PC-3 (cell line): ENCODE measurements at places on chromosomes 2 and 18.

DNA sequence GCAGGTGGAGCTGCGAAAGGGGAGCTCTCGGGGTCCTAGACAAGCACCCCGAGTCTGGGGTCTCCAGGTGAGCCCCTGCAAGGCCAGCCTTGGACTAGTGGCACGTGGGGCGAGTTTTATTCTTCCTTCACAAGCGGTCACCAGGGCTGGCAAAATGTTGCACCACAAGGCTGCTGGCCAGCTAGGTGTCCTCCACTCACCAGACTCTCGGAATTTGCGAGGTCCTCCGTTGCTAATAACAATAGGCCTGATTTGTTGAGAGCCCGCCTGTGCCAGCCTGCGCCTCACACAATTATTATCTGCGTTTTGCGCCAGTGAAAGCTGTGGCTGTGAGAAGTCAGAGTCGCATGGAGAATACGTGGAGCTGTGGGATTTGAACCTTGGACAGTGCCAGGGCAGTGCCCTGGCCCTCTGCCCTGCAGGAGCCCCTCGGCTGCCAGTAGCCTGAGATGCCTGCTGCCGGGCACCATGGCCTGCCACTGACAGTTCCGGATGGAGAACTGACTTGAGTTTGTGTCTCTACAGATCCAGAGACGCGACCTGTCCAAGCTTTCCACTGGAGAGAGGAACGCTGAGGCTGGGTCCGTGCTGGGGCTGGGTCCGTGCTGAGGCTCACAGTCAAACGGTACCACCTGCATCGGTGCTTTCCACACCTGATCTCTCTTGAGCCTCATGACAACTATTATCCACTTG lies 77.6 kb upstream of the ODC1 start:
- no peak for DNase-seq

DNA sequence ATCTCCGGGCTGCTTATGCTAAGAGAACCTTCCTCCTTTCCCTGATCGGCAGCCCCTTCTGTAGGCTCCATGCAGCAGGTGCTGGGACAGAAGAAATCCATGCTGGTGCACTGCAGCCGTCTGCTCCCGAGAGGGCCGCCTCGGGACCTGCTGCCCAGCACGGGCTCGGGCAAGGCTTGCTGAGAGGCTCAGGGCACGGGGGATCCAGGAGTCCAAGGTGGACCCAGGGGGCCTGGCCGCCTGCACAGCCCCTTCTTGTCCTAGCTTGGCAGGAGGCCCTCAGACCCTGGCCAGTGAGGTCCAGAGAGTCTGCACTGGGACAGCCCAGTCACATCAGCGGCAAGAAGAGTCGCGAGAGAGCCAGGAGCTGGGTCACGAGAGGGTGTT lies 13.3 kb upstream of the DUSP2 start:
- no peak for DNase-seq

DNA sequence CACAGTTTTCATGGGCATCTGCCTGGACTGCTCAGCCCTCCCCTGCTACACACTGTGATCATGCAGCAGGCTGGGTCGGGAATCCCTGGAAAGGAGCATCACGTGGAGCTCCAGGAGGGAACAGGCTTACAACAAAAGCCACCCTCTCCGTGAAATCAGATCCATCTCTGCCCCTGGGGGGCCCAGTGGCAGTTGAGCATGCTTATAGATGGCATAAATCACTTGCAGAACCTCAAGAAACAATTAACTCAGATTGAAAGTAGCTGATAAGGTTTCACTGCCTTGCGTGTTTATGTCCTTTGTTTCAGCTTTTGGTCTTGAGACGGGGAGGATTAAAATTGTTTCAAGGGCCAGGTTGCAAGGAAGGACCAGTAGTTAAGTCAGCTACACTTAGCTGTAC lies 354.8 kb upstream of the MEIS1 start:
- DNase-seq, result no peak

DNA sequence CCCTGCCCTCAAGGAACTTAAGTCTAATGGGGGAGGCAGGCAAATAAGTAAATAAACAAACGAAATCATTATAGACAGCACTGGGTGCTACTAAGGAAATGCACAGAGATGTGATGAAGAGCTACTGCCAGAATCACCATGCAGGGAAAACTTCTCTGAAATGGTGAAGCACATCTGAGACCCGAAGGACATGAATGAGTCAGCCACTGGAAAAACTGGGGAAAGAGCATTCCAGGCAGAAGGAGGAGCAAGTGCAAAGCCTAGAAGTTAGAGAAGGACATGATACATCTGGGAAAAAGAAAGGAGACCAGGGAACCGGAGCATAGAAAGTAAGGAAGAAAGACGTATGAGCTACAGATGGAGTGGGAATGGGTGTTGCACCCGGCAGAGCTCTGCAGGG lies 56.8 kb downstream of the TGFA start:
- peak; percentile 74 for DNase-seq

DNA sequence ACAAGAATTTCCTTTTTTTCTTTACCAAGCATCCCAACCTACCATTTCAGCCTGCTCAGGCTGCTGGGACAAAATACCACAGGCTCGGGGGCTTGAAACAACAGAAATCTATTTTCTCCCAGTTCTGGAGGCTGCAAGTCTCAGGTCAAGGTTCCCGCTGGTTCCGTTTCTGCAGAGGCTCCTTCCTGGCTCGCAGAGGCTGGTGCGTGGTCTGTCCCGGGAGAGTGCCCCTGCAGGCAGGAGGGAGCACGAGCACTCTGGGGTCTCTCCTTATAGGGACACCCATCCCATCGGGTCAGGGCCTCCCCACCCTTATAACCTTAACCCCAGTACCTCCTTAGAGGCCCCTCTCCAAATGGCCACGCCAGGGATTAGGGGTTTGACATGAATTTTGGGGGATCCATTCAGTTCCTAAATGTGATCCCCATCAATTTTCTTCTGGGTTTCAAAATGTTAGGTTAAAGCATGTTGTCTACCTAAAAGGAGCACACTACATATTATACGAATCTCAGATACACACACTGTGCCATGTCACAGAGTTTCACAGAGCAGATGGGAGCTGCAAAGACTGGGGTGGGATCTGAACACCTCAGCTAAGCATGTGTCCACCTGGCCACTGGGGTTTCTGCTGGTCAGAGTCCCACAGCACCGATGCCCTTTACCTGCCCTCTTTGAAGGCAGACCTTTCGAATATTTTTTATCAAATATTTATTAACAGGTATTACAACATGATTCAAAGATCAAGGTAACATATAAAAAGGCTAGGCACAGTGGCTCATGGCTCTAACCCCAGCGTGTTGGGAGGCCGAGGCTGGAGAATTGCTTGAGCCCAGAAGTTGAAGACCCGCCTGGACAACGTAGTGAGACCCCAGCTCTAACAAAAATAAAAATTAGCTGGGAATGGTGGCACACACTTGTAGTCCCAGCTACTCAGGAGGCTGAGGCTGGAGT lies 17.6 kb upstream of the ADI1 start:
- DNase-seq, result peak; percentile 37
